ENCODE measurements at places on chromosomes 3 and 15. TPM values are rescaled to one million over a fixed set of nuclear protein-coding genes. Genes with fewer than 3 reads are reported as not detected.

DNA sequence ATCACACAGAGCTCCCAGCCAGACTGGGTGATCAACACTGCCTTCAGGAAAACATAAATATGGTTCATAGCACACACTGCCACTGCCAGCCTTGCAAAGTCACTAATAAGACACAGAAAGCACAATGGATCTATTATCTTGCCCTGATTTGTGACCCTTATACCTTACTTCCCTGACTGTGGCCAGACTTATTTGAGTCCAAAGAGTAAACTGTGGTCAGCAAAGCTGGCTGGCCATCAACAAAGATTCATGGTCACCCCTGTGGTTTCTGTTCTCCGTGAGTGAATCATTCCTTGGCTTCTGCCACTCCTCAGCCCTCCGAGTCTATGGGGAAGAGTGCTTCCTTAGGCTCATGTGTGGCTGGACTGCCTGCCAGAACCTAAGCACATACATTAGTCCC lies 437.7 kb downstream of the RAP2B start:
- no peak for DNase-seq
- peaks cover 3% of the 10 kb centered on the region for H3K4me1 ChIP-seq
- no peaks in the 10 kb centered on the region for H3K27me3 ChIP-seq
- no peaks in the 10 kb centered on the region for H3K36me3 ChIP-seq

DNA sequence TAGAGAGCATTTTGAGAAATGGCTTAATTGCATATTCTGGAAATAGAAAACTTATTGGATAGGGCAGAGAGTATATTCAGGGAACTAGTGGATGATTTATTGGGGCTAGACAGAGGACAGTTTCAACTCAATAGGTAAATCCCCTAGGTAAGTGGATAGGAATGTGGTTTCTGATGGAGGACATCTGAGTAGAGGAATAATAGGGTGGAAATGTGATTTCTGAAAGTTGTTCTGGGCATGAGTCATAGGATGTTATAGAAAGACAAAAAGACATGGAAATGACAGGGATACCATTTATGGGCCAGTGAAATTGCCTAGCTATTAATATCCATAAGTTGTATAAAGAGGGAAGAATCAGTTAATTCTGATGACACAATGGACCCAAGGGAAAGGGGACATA lies 563.3 kb upstream of the GOLIM4 start:
- no peaks in the 10 kb centered on the region for H3K4me1 ChIP-seq
- no peaks in the 10 kb centered on the region for H3K36me3 ChIP-seq
- no peak overlapping the region for H3K4me3 ChIP-seq
- DNase-seq = no peak

- no peaks in the 10 kb centered on the region for H3K27me3 ChIP-seq
- H3K27ac ChIP-seq = no peak overlapping the region
- H3K36me3 ChIP-seq = no peaks in the 10 kb centered on the region
- H3K4me3 ChIP-seq = no peak overlapping the region
- H3K4me1 ChIP-seq = no peaks in the 10 kb centered on the region
These were observed 13.8 kb upstream of the CCR1 start for GRCh38 chr3:46221938-46222337.

DNA sequence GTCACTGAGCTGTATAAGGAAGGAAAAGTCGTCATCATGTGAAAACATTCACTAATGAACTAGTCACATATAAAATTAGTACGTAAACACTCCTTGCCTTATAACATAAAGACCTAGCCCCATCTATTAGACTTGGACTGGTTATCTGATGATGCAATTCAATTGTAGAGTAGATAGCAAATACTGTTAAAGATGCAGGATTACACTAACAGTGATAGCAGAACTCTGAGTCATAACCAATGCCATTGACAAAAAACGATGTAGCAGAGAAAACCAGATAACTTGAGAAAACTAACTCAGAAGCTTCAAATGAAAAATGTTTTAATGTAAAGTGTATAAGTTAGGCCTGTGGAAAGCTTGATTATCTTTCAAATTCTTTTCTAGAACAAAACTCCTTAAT lies 132.2 kb downstream of the WDR72 start:
- H3K27me3 ChIP-seq = no peaks in the 10 kb centered on the region
- no peak for DNase-seq
- no peaks in the 10 kb centered on the region for H3K4me1 ChIP-seq
- H3K4me3 ChIP-seq = no peak overlapping the region
- no peak overlapping the region for H3K27ac ChIP-seq

The FANCI gene
- total RNA-seq = 13.9 TPM

Measured in T-cell (primary cell).